ENCODE measurements at places on chromosomes 5 and 9.

DNA sequence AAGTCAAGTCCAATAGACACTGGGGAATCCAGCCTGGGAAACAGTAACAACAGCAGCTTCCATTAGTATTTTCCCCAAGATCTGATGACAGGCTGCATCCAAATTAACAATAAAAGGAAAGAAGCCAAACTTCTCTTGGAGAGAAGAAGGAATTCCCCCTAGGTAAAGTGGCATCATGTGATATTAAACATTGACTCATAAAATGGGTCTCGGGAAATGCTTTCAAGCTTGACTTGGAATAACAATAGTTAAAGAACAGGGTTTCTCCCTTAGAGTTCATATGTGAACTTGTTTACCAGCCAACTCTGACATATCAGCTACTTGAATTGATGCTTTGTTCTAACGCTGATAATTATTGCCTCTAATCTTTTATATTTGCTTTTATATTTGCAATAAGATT lies 45.4 kb downstream of the ENTREP1 start:
- peak; percentile 35 for DNase-seq

DNA sequence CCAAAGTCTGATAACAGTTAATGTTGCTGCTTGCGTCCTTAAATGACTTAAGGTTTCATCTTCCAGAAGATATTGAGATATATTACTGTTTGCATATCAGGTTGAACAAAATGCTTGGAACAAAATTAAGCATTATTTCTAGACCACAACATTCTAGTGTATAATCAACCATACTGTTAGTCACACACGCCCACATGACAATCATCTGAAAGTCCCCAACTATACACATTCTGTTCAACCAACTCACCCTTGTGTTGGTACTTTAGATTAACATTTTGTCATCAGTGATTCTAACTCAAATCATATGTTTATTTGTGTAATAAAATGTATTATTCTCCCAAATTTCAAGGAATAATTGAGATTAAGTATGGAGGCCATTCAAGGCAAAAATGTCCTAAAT lies 47.3 kb downstream of the LURAP1L start:
- no peak for DNase-seq

DNA sequence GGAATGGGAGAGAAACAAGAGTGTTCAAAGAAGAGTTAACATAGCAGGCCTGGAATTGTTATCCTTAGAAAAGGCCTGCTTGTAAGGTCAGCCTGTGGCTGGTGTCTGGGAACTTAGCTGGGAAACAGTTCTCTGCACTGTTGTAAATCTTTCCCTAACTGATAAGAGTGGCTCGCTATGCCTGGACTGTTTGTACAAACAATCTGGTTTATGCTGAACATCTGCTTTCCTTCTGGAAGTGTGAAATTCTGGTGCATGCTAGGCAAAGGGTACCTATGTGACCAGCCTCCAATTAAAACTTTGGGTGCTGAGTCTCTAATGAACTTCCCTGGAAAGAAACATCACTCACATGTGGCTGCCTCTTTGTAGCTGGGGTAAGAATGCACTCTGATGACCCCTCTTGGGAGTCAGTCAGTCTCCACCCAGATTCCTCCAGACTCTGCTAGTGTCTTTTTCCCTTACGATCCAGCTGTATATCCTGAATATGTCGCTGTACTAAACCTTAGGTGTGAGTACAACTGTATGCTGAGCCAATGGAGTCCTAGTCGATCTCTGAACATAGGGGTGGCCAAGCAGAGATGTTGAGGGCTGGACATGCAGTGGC lies 16.5 kb downstream of the SPARC start:
- no peak for DNase-seq

DNA sequence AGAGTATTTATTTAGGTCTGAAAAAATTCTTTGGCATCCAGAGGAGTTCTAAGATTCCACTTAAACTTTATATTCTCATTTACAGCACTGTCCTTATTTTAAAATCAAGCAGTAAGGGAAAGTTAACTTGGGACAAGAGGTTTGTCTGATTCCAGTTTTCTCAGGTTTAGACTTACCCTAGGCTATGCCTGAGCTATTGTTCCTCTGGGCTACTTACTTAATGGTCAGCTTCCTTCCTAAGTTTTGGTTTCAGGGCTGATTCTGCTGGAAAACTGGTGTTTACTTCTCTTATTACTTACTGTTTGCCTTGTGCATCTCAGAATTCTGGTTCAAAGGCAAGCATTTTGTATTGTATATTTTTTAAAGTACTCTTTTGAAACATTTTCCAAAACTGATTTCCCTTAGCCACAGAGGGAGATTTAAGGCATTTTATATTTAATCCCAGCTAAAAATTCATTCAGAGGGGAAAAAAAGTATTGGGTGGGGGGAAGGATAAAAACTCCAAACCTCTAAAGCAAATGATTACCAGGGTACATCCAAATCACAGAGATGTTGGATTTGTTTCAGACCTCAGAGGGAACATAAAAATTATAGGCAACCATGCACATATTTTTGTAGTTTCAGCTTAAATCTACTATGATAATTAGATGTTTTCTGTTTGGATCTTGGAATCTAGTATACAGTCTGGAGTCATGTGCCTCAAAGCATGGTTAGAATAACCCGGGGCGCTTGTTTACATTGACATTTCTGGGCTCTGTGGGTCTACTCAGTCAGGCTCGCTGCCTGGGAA lies 290.0 kb downstream of the ARHGAP26 start:
- DNase-seq, result no peak

DNA sequence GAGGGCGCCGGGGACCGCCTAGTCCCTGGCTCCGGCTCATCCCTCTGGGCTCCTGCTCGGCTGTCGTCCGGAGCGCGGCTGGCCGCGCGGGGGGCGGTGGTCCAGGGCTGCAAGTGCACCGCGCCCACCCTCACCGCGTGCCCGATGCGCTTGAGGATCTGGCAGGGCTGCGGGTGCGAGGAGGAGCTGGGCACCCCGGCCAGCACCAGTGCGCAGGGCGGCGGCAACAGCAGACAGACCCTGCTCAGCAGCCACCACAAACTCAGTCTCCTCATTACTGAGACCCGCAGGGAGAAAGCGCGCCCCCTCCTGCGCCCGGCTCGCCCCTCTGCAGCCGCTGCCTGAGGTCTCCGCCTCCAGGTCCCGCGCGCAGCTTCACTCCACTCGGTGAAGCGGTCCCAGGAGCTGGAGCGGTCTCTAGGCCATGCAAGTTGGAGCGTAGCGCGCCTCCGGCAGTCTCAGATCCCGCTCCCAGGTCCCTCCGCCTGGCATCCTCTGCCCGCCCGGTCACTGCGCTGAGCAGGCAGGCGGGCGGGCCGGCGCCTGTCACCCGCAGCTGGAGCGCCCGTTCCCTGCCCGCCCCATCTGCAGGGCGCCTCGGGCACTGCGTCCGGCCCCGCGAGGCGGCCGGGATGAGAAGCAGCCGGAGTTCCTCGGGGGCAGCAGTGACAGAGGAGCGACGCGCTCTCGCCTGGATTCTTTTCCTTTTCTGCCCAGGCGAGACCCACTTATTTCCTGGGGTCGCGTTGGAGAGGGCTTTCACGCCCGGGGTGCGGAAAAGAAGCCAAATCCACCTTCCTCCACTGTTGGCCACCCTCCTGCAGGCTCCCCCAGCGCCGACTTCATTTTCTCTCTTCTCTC lies 512 bp downstream of the GRIN3A start:
- no peak for DNase-seq

GRCh38 chr5:81846301-81846700 lies 95.4 kb upstream of the SSBP2 start:
- DNase-seq, result no peak

GRCh38 chr5:175821790-175822211 lies 49.6 kb upstream of the CPLX2 start:
- DNase-seq, result peak; percentile 59

DNA sequence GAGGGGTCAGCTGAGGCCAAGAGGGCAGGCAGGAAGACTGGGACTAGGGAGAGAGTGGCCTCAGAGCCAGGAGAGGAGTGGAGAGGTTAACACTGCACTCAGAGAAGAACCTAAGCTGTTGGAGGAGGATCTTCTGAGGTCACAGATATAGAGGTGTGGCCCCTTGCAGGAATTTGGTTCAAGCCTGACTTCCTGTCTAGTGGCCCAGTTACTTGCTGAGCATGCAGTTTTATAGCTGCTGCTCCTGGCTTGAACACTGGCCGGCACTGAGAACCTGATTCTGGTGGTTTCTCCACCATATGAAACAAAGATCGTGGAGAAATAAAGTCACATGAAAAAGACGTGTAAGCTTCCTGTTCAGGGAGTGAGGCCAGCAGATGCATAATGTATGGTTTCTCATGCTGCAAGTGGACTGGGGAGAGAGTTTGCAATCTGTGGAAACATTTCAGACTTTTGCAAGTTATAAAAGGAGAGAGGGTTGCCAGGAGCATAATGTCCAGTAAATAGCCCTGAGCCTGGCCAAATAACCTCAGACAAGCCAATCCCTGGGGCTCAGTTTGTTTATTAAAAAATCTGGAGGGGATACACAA lies 82.6 kb downstream of the GALNT10 start:
- DNase-seq, result peak; percentile 39

GRCh38 chr5:93995126-93995621 lies 253.8 kb upstream of the POU5F2 start:
- DNase-seq, result peak; percentile 8

GRCh38 chr9:128936171-128936865 lies 11.1 kb downstream of the DOLK start:
- no peak for DNase-seq

DNA sequence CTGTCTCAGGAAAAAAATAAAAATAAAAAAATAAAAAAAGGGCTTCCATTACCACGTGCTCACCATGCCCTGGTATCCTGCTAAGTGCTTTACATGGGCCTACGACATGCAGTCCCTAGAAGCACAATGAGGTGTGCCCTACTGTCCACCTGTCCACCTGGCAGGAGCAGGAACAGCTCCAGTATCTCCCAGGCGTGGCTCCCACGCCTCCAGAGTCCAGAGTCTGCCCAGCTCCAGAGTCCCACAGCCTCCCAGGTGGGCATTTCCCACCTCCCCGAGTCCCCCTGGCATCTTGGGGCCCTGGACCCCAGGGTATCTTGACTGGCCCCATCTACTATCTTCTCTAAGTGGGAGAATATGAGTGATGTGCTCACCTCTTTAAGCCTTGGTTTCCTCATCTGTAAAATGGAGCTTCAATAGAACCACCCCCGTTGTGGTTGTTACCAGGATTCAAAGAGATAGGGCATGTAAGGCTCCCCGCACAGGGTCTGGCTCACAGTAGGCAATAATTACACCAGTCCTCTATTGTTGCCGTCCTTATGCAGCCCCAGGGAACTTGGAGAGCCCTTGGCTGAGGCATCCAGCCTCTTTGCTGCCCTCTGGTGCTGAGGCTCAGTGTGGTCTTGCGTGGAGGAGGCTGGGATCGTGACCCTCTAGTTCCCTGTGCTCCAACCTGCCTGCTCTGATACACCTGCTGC lies 8.9 kb downstream of the CXCL14 start:
- peak; percentile 66 for DNase-seq

- peak; percentile 78 for DNase-seq
These were observed 119.3 kb downstream of the GALNT10 start for GRCh38 chr5:154309805-154310204.

DNA sequence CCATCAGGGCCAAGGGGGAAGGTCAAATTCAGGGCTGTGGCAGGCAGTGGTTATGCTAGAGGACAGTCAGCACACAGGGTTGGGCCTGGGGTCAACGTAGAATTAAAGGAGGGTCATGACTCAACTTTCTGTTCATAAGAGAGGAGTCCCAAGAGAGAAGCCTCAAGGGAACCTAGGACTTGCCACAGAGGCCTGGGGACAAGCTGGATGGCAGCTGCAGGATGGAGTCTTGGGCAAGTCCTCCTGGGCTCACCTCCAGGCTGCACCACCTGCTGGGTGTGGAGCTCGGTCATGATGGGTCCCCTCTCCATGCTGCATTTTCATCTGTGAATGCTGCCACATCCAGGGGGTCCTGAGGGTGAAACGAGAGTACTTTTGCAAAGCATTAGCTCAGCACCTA lies 9.0 kb upstream of the WNK2 start:
- DNase-seq, result no peak

- no peak for DNase-seq
These were observed 247.1 kb downstream of the EDIL3 start for GRCh38 chr5:84137541-84137940.

DNA sequence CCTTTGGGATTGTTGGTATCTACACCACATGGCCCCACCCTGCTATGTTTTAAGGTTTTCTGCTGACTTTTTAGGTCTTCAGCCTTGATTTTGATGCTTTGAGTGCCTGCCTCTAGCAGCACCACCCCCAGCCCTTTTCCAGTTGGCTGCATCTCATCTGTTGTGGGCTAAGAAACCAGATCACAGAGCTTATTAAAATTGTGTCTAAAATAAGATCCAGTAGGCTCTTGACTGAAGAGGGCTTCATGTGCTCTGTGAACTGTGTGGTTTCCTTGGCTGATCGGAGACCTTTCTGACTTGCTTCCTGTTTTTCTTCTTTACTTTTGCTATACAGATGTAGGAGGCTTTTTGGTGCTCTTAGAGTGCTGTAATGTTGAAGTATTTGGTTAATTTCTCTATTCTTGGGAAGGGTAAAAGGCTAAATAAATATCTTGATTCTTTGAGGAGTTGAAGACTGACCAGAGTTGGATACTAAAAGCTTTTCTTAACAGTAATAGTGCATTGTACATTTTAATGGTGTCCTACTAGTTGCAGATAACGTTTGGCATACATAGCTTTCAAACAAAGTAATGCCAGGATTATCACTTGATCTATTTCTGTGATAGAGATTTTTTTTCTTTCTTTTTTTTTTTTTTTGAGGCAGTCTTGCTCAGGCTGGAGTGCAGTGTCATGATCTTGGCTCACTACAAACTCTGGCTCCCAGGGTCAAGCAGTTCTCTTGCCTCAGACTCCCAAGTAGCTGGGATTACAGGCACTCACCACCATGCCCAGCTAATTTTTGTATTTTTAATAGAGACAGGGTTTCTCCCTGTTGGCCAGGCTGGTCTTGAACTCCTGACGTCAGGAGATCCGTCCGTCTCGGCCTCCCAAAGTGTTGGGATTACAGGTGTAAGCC lies 4.5 kb downstream of the UBE2D2 start:
- DNase-seq, result no peak

DNA sequence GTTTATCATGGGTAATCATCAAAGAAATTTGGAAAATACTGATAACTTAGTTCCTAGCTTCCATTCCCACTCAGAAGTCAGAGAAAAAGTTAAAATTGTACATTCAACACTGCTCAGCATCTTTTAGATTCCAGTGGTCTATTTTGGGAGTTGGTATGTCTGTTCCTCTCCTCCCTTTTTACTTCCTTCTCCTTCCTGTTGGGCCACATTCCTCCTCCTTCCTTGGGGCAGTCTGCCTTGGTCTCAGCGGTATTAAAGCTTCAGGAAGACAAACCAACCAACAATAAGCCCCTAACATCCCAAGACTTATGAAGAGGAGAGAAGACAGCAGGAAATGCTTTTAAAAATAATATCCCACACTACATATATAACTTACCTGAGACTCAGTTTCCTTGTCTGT lies 49.9 kb upstream of the SSBP2 start:
- DNase-seq, result no peak

GRCh38 chr5:6900247-6901227 lies 187.3 kb downstream of the TENT4A start:
- DNase-seq, result no peak
